ENCODE measurements at places on chromosomes 4 and X.

- DNase-seq: no peak
These were observed 103.6 kb upstream of the ADGRG2 start for GRCh38 chrX:19225909-19226308.

DNA sequence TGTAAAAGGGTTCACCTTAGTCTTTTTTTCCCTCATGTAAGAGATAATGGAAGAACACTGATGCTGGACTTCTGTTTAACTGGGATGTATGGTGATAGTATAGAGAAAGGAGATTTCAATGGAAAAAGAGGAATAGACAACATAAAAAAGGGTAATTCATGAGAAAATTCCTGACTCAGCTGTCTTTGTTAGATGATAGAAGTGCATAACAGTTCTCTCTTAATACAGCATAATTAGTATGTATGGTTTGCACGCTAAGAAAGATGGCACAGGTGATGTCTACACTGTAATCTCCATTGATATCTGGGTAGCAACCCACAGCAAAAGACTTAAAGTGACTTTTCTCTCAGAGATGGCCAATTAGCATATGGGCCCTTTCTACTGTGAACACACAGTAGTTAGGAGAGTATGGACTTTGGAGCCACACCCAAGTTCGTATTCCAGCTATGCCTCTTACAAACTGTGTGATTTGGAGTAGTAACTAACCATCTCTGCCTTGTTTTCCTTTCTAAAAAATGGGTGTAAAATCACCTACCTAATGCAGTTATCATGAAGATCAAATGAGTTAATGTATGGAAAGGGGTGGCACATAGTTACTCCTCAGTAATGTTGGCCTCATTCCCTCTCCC is 149.3 kb downstream of the PDE5A start:
- no peak for DNase-seq

GRCh38 chr4:40480291-40480690 is 145.2 kb downstream of the CHRNA9 start:
- DNase-seq: no peak

DNA sequence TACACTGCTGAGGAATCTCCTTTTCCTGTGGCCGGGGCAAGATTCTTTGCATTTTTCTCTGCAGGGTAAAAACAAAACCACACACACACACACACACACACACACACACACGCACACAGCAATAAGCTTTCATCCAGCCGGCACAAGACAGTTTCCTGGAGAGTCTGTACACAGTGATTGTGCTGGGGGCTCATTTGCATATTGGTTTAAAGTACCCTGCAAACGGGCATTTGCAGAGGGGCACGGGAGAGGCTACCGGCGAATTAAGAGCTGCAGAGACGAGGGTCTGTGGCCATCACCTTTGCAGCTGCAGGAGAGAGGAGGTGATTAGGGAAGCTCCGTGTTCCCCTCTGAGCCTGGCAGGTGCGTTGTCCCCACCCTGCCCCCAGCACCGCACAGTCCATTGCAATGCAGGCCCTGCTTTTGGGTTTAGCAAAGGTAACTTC is 219.9 kb downstream of the SHOX start:
- no peak for DNase-seq
